ENCODE measurements at places on chromosomes 7 and 10.

DNA sequence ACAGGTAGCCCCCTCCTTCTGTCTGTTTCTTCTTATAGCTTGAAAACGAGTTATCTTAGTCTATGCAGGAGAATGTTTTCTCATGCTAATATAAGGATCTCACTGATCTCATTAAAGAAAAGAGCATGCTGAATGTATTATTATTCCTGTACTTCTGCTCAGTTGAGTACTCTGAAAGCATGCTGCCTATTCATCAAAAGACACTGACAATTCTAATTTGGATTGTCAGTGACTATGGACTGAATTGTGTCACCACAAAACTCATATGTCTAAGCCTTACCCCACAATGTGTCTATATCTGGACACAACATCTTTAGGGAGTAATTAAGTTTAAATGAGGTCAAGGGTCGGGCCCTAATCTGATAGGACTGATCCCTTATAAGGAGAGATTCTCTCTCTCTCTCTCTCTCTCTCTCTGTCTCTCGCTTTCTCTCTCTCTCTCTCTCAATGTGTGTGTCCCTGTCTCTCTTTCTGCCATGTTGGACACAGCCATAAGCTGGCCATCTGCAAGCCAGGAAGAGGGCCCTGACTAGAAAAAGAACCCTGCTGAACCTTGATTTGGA is 98.4 kb downstream of the GNAT3 start:
- DNase-seq = no peak

DNA sequence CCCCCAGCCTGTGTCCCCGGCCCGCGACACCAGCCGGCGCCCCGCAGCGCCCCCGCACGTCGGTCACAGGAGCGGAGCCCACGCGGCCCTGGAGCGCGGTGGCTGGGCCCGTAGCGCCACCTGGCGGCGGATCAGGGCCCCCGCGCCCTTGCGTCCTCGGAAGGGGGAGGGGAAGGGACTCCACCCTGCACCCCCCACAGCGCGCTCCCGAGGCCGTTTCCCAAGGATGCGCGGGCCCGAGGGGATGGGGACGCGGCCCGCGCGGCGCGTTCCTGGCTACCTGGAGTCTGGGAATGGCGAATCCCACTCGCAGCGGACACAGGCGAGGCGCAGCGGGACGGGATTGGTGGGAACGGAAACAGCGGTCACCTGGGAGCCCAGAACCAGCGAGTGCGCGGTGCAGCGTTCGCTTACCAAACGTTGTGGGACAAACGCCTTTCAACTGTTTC is 23.8 kb upstream of the MKI67 start:
- peak; percentile 79 for DNase-seq

DNA sequence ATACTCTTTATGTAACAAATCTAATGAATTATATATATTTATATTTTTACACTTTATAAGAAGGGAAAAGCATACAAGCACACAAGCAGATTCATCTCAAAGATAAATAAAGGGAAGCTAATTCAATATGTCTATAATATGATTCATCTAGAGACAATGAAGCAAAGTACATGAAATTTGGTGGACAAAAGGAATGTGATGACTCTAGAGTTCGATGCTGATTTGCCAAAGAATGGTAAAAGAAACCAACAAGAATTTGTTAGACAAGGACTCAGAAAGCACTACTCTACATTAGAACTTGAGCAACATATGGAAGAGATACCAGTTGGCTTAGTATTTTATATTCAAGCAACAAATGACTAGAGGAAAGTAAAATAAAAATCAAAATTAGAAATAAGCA is 536.5 kb upstream of the TEX47 start:
- no peak for DNase-seq

DNA sequence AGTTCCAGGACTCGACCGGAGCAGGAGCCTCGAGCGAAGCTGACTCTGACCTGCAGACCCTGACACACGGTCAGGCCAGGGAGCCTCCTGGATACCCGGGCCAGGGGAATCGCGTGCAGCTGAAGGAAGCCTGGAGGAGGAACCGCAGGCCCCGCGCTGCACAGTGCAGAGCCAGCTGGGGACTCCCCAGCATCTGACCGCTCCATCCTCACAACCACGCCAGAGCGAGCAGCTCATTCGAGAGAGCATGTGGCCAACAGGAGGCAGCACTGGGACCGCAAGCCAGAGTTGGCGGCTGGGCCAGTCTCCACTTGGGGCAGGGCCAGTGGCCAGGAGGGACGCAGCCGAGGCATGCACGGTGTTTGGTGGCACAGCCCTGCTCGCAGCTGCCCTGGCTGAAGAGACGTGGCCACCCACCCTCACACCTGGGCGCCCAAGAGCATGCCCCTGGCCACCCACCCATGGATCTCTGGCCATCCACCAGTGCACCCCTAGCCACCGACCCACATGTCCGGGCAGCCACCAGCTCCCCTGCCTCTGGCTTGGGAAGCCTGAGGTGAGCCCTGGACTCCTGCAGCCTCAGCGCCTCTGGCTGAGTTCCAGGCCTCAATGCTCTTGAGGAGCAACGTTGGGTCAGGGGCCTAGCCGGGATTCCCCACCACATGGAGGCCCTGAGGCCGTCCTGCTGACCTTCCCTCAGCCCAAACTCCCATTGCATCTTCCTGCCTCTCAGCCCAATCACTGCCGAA is 213.9 kb downstream of the ELFN1 start:
- DNase-seq = no peak

DNA sequence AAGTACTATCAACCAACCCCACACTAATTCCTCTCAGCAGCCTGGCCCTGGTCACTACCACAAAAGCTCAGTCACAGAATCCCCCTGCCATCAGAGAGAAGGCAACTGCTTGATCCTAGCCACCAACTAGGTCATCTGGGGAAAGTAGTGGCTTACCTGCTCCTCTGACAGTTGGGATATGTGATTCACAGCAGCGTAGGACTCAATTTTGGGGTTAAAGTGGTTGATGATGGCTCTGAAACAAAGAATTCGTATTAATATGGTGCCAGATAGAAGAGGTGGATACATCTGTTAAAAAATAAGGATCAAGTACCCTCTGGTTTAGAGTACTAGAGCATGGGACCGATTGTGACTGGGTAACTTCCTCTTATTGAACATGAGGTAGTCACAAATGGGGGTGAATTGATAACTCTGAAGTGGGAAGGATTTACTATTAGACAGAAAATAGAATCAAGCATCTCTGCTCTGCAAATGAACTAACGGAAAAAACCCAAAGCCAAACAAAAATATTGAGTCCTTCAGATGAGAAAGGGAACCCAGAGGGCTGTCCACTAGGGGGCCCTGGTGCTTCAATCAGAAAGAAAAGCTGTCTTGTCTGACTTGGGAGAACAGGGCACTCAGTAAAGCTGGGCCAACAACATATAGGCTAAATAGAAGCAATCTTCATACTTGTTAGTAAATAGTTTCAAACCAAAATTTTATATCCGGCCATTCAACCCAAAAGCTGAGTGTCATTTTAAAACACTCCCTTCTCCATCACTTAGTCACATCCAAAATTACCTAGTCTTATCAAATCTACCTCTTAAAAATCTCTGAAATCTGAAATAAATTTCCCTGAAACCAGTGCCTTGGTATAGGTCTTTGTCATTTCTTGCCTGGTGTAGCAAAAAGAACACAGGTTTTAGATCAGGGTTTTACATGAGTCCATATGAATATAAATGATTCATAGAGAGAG is 45.9 kb upstream of the KCNIP2 start:
- peak; percentile 69 for DNase-seq

DNA sequence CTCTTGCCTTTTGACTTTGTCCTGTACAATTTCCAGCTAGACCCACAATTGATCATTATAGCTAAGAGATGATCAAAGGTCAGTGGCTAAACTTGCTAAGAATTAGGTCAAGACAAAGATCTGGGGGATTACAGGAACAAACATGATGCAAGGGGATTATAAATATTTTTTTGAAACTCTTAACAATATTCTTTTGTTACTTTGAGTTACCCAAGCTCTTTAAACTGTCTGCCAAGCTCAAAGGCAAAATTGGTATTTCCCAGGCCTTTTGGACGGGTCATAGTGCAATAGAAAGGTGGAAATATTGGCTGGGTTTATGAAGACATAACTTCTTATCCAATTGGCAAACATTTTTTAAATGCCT is 23.4 kb downstream of the TBXAS1 start:
- DNase-seq = no peak

DNA sequence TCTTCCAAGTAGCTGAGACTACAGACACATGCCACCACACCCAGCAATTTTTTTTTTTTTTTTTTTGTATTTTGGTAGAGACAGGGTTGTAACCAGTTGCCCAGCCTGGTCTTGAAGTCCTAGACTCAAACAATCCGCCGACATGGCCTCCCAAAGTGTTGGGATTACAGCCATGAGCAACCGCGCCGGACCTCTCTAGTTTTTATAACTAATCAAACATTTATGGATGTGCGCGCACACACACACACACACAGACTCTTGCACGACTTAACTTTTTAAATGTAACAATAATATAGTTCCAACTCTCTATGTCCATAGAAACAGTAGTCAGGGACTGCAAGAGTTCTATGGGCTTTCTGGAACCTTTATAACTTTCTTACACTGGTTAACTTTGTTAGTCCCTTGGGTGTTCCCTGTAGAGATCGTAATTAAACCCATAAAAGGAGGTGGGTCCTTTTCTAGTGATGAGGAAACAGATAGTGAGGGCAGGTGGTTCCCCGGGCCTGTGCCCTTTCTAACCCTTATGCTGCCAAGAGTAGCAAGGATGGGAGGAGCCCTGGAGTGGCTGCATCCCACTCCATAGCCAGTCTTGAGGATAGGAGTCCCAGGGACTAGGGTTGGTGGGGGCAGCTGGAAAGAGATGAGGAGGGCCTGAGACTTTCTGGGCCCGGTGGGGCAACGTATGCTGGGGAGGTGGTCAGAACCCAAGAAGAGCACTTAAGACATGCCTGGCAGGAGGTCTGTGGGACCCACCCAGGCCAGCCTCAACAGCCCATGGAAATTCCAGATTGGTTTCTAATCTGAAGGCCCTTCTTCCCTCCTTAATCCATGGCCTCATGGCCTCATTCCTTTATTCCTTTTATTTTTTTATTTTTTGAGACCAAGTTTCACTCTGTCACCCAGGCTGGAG is 8.6 kb downstream of the MARVELD1 start:
- no peak for DNase-seq

- DNase-seq = no peak
These were observed 266.1 kb downstream of the PARD3 start for GRCh38 chr10:34549001-34549400.

DNA sequence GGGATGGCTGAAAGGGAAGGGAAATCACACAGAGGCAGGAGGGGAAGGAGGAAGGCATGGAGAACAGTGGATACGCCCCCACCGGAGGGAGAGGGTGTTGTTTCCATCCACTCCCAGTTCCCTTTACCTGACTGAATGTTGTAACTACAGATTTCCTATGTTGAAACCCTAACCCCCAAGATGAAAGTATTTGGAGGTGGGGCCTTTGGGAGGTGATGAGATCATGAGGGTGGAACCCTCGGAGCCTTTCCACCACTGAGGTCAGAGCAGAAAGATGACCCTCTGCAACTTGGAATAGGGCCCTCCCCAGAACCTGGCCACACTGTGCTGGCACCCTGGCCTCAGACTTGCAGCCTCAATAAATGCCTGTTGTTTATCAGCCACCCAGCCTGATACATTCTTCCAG is 48.6 kb upstream of the CNPY1 start:
- DNase-seq = no peak

- no peak for DNase-seq
These were observed 78.3 kb upstream of the CDK6 start for GRCh38 chr7:92914645-92915044.

DNA sequence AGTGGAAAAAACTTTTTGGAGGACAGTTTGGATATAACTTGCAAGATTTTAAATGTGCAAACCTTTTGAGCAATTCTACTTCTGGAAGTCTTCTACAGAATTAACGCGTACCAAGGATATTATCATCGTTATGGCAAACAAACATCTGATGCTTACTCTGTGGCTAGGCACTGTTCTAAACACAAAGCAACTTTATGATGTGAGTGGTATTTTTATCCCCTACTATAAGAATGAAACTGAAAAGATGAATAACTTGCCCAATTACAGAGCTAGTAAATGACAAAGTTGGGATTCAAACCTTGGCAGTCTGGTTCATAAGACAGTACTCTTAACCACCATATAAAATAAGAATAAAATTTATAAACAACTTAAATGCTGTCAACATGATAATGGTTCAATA is 15.8 kb downstream of the ASZ1 start:
- DNase-seq = no peak

GRCh38 chr10:16699435-16700057 is 117.7 kb downstream of the RSU1 start:
- no peak for DNase-seq

- peak; percentile 9 for DNase-seq
These were observed 28.5 kb upstream of the STK17A start for GRCh38 chr7:43554423-43554822.

DNA sequence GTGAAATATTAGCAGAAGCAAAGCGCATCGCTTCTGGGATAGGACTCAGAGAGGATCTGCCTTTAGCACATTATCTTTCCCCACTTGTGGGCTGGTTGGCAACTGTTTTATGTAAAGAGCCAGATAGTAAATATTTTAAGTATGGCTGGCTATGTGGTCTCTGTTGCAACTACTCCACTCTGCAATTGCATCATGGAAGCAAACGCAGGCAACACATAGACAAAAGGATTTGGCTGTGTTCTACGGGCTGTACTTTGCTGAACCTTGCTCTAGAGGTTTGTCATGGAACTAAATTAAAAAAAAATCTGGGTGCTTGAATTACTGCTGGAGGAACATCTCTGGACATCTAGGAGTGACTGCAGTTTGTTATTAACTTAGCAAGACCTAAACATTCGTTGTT is 307.8 kb upstream of the TPK1 start:
- no peak for DNase-seq

- DNase-seq = peak; percentile 45
These were observed 25.0 kb downstream of the CACUL1 start for GRCh38 chr10:118729641-118730258.

- DNase-seq = no peak
These were observed 913 bp downstream of the NPY start for GRCh38 chr7:24284699-24285506.

- no peak for DNase-seq
These were observed 9.4 kb downstream of the MTG1 start for GRCh38 chr10:133403359-133403758.

DNA sequence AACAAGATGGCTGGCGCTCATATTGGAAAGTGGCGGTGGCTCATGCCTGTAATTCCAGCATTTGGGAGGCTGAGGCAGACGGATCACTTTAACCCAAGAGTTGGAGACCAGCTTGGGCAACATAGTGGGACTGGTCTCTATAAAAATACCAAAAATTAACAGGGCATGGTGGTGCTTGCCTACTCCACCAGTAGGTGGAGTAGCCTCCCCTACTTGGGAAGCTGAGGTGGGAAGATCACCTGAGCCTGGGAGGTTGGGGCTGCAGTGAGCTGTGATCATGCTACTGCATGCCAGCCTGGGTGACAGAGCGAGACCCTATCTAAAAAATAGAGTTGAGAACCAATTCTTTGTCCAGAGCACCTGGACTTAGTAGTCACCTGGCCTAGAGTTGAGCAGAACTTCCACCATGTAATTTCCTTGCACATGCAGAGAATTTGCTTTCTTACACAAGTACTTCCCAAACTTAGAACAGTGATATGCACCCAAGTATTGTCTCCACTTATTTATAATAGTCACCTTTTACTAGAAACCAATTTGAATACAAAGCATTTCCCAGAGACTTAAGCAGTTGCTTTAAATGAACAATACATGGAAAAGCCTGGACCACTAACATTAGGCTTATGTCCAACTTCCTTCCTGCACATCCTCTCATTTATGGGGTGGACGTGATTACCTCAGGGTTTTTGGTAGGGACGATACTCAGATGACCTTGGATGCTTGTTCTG is 15.9 kb downstream of the LAMB4 start:
- DNase-seq = no peak

All from CD4-positive, alpha-beta T cell treated with Interleukin-17A for 1 hour (primary cell).